ENCODE measurements at places on chromosomes 2 and 18.

- no peak for DNase-seq
Measured at GRCh38 chr18:50722311-50722710, 97.5 kb downstream of the MRO start.

- DNase-seq = no peak
Measured at GRCh38 chr2:240149943-240150784, 9.7 kb upstream of the OTOS start.

DNA sequence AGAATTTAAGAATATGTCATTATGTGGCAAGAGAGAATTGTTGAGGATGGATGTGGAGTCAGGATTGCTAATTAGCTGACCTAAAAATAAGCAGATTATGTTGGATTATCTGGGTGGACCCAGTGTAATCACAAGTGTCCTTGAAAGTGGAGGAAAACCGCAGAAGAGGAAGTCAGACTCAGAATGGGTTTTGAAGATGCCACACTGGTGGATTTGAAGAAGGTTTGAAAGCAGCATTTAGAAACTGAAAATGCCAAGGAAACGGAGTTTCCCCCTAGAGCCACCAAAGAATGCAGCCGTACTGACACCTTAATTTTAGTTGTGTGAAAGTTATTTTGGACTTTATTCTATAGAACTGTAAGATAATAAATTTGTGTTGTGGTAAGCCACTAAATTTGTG, 41.6 kb upstream of the DPP10 start:
- peak; percentile 20 for DNase-seq

- no peak for DNase-seq
Measured at GRCh38 chr18:79876497-79876896, 75.0 kb downstream of the SLC66A2 start.

Data from NCI-H524 treated with DMSO at 0.1 percent for 48 hours (cell line).